Prostate gland (tissue), 2 donors: ENCODE measurements at places on chromosomes 5 and 9. TPM values are rescaled to one million over a fixed set of nuclear protein-coding genes. Genes with fewer than 3 reads are reported as not detected.
A peak's percentile ranks its signal among the peaks of the same experiment; 100 is the strongest.

The CAVIN4 gene
- 1.2 TPM for total RNA-seq

The C9orf152 gene
- 9.0 TPM for total RNA-seq

The HAPLN1 gene
- 0.14 TPM for total RNA-seq

The ACO1 gene
- 31.7 TPM for total RNA-seq

- DNase-seq: no peak
Measured at GRCh38 chr9:84490206-84490841, 149.8 kb upstream of the SLC28A3 start.

DNA sequence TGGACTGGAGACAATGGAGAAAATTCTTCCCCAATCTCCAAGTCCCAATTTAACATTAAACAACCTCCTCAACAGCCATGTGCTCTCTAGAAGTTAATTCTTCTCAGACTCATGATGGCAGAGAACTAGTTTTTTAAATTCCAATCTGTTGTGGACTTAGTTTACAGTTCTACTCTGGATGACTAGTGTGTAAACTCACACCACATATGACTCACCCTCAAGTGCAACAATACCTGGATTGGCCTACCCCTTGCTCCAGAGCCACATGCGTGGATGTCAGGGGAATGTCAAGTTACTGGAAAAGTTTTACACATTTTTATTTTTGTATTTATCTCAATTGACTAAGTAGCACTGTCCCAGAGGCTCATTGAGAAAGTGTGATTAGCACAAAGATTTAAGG lies 136.0 kb upstream of the EFNA5 start:
- DNase-seq: no peak

DNA sequence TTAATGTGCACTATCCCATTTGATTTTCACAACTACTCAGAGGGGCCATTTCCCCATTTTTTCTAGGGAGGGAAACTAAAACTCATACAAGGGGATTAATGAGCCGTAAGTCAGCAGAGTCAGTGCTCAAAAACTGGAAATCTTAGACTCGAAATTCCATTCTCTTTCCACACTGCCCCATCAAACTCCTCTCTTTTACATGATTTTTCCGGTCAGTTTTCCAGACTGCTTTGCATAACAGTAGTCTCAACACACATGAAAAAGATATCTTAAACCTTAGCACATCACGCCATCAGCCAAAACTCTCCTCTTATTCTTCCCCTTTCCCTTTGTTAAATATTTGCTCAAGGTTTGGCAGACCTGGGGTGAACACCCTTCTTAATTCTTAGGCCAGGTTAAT lies 332.0 kb downstream of the RFX3 start:
- no peak for DNase-seq

- no peak for DNase-seq
Measured at GRCh38 chr5:158376679-158377078, 517.7 kb upstream of the CLINT1 start.

- DNase-seq: no peak
Measured at GRCh38 chr5:178271726-178272479, 39.3 kb upstream of the PHYKPL start.

GRCh38 chr5:151150471-151151262 lies 6.9 kb downstream of the ANXA6 start:
- no peak for DNase-seq

- DNase-seq: no peak
Measured at GRCh38 chr5:93164690-93165089, 416.3 kb downstream of the NR2F1-AS1 start.

GRCh38 chr5:93677359-93677891 lies 64.0 kb downstream of the POU5F2 start:
- DNase-seq: peak; percentile 41

DNA sequence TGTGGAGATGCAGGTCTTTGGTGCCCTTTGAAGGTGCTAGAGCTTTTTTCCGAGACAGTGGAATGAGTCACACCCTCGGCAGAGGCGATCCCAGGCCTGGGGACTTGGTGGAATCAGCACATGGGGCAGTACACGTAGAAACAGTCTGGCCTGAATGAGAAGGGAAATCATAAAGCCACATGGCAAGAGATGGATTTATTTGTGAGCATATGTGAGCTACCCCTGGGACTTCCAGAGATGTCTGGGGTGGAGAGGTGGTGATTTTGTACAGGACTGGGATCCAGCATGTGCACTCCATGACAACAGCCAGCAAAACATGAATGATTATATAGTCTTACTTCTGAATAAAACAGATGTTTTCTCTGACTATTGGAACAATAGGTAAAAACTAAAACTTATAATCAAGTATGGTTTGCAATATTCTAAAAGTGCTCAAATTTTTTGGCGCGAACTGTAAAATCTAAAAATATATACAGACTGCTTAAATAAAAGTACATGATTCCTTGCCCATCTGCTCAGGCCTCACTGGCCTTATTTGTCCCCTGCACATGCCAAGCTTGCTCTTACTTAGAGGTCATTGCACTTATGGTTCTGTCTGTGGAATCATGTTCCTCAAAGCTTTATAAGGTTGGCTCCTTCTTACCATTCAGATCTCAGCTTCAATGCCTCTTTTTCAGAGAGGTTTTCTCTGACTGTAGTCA lies 54.7 kb upstream of the SMARCA2 start:
- DNase-seq: no peak

GRCh38 chr9:35488566-35489312 lies 1.2 kb upstream of the RUSC2 start:
- DNase-seq: no peak

DNA sequence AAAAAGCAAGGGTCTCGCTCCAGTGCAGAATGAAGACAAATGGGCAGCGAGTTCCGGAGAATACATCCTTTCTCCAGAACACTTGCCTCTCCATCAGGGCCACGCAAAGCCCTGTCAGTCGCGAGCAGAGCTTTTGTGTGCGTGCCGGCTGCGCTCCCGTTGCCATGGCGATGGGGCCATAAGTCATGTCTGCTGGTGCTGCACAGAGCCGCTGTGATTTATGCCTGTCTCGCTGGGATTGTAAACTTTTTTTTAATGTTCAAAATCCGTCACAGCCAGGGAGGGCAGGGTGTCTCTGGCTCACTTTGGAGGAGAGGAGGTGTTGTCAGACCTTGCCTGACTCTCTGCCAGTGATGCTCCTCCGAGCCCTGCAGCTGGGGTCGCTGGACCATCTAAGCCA lies 272.7 kb downstream of the TRIM32 start:
- no peak for DNase-seq

DNA sequence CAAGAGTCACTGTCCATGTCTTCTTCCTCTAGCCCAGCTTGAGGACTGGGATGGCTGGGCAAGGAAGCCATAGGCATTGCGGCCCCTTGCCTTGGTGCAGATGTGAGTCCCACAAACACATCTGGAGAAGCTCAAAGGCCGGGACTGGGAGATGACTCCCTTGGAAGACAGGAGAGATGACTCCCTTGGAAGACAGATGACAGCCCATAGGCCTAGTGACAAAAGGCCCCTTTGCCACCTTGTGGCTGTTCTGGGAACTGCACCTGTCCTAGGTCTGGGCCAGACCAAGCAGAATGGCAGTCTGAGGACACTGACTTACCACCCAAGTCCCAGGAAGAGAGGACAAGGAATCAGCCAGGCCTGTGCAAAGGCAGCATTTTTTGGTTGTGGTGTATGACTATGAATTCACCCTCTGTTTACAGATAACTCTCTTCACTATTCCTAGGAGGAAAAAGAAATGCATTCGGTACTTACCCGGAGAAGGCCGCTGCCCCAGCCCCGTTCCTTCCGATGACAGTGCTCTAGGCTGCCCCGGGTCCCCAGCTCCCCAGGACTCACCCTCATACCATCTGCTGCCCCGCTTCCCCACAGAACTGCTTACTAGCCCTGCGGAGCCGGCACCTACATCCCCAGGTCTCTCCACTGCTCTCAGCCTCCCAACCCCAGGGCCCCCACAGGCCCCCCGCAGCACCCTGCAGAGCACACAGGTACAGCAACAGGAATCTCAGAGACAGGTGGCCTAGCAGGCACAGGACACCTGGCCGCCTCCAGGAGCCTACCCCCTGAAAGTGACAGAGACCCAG lies 30.8 kb downstream of the SKP1 start:
- peak; percentile 74 for DNase-seq

DNA sequence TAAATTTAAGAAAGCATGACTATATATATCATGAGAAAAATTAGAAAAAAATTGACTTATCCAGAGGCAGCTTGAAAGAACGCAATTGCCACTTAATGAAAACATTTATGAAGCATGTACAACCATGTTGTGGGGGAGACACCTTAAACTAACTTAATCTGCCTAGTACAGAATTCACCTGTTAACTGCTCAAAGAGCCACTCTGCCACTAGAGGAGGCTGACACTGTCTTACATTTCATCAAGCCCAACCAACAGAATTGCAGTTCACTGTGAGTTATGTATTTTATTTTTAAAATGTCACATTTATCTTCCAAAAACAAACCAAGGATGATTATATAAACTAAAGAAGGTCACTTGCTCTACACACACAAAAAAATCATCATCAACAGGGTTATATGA lies 252.9 kb downstream of the MLLT3 start:
- DNase-seq: no peak

- peak; percentile 49 for DNase-seq
Measured at GRCh38 chr9:35826071-35826701, 2.3 kb downstream of the FAM221B start.
